A549 treated with Mapracorat at 1 μM for 4 hours (cell line): ENCODE measurements at places on chromosomes 5 and 9. TPM values are rescaled to one million over a fixed set of nuclear protein-coding genes. Genes with fewer than 3 reads are reported as not detected.

The LPAR1 gene
- total RNA-seq, result 19.9 to 22.0 TPM (median 21.4 TPM) in 5 replicates

The CDH9 gene
- not detected in 5 replicates for total RNA-seq

The SNCAIP gene
- 0.10 TPM in 1 of 5 replicates, not detected in the others for total RNA-seq

The DNM1 gene
- total RNA-seq, result 77.9 to 94.3 TPM (median 86.7 TPM) in 5 replicates

The DOCK2 gene
- 0.84 to 3.5 TPM (median 2.5 TPM) in 5 replicates for total RNA-seq
